H7 (cell line): ENCODE measurements at places on chromosomes 12 and 14. TPM values are rescaled to one million over a fixed set of nuclear protein-coding genes. Genes with fewer than 3 reads are reported as not detected.

Gene PHETA1
- 7.1 and 10.1 TPM in 2 replicates for total RNA-seq

Gene HRK
- 0.33 and 0.59 TPM in 2 replicates for total RNA-seq

Gene NID2
- total RNA-seq: 5.1 and 9.6 TPM in 2 replicates

GRCh38 chr12:6033546-6033945 is 88.5 kb upstream of the ANO2 start:
- DNase-seq: peak; percentile 28

GRCh38 chr12:132602572-132603239 is 7.7 kb downstream of the LRCOL1 start:
- peak; percentile 82 for DNase-seq

GRCh38 chr12:54967461-54967860 is 17.1 kb downstream of the TESPA1 start:
- no peak for DNase-seq

GRCh38 chr14:102103062-102103695 is 16.3 kb upstream of the HSP90AA1 start:
- no peak for DNase-seq

- DNase-seq: no peak
These were observed 51.1 kb downstream of the GTF2A1 start for GRCh38 chr14:81169711-81170103.

DNA sequence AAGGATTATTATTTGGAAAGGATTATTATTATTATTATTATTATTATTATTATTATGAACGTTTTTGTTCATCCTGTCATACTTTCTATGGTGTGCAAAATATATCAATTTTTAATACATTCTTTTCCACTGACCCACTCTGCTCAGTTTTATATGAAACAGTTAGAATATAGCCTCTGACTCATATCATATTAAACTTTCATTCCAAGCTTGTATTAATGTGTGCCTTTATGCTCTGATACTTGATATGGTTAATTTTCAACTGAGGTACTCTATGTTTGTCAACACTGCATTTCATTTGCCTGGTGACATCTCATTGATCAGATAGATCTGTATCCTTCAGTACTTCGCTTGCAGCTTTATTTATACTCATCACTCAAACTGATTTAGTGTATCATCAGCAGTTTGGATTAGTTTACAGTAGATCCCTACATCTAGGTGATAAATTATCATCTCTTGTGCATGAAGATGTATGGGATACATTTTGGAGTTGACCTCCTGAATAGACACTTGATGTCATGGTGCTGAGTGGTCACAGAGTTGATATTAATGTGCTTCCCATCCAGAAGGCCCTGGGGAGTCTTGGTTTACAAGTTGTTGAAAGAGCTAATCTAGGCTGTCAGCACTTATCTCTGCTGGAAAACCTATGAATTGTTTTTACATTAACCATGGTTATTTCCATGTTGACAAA is 271.8 kb downstream of the TRHDE start:
- DNase-seq: no peak
